ENCODE measurements at places on chromosomes 5 and 9. TPM values are rescaled to one million over a fixed set of nuclear protein-coding genes. Genes with fewer than 3 reads are reported as not detected.

DNA sequence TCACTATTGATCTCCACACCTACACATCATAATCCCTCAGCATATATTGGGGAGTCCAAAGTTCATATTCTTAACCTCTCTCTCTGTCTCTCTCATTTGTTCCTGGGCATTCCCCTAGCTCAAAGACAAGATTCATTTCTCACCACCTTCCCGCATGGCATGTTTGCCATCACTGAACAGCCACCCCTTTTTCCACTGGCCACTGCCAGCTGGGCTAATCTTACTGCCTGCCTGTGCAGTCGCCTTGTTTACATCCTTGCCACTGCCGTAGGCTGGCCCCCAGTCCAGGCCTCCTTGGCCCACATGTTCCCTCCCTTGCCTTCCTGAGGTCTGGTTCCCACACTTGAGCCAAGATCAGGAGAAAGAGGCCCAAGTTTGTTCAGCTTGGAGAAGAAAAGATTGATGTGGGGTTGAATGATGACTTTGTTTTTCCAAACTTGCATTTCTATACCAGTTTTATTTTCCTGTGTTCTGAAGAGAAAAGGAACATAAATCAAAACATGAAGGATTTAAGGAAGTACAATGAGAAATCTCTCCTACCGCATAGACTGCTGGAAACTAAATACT, 80.2 kb downstream of the PLAC8L1 start:
- DNase-seq: no peak

GRCh38 chr5:14818931-14819790, 52.4 kb downstream of the ANKH start:
- DNase-seq: no peak

SPDL1 gene
- polyA plus RNA-seq: 48.8 TPM

- no peak for DNase-seq
Observed at GRCh38 chr9:27353474-27354229, 56.7 kb upstream of the EQTN start.

- DNase-seq: no peak
Observed at GRCh38 chr9:27377811-27378456, 81.0 kb upstream of the EQTN start.

- no peak for DNase-seq
Observed at GRCh38 chr5:1659100-1659981, 135.6 kb upstream of the LPCAT1 start.

DNA sequence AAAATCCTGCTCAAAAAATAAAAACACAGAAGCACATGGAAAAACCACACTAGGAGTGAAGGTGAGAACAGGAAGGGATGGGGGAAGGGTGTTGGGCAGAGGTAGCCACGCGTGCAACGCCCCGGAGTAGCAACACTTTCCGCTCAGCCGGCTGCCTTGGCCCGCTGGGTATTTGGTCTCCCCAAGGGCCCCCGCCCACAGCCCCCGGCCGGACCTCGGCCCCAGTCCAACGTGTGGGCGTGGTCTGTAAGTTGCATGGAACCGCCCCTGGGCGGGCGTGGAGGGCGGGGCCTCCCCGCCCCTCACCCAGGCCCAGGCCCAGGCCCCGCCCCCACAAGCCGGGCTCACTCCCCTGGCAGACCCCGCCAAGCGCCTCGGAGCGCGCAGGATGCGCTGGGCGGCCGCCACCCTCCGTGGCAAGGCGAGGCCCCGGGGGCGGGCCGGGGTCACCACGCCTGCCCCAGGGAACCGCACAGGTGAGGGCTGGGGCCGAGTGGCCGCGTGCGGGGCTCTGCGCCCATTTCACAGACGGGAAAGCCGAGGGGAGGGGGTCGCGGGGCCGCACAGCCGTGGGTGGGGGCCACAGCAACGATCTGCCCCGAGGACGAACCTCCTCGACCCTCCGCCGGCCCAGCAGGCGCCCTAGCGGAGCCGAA, at the start of gene SUSD3:
TSS of gene SUSD3 (plus strand) at position 347 of the 656 bp plus-strand sequence. CDS start at position 389, 42 bp downstream.
- peak; percentile 84 for DNase-seq

DNA sequence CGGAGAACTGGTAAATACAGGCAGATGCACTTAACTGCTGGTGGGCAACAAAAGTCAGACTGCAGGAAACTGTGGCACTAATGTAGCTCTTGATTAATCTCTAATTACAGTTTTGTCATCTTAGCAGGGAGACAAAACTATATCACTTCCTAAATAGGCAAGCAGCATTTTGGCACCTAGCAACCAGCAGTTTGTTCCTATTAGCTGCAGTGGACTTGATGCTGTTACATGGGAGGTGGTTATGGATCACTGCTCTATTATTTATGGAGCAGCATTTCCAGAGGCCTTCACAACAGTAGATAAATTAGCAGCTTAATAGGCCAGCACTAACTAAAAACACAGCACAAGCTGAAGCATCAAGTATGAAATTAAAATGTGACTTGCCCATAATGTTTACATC, 518.3 kb upstream of the ITGA1 start:
- peak; percentile 41 for DNase-seq

DNA sequence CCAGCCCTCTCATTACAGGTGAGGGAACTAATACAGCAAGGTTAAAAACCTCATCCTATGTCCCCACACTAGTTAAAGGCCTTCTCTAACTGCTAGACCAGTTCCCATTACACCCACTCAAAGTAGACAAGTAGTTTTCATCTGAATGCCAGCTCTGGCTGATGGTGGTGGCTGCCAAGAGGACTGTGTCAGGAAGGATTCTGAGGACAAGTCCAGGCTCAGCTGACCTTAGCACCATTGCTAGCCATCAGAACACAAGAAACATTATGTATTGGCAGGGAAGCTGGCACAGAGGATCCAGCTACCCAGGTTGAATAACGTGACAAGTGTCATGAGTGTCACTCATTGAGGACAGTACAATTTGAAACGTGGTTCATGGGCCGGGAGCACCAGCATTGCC, 163.4 kb downstream of the HSD17B3 start:
- DNase-seq: no peak

DNA sequence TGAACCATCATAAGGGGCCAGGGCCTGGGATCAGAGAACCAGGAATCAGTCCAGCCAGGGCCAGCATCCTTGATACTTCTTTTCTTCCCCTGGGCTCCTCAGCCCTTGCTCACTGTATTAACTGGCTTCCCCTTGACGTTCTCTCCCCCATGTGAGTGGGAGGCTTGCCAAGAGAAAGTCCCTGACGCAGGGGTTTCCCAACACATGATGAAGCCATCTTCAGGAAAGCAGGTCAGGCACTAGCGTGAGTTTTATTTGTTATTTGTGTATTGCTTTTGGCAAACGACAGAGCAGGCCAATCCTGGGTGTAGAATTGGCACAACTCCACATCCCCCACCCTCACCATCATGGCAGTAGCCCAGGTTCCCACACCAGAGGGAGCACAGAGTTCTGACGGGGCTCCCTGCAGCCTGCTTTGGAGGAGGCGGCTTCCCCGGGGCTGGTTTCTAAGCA, 165.5 kb upstream of the NFIL3 start:
- DNase-seq: no peak

CDO1 gene
- polyA plus RNA-seq: 22.9 TPM

- no peak for DNase-seq
Observed at GRCh38 chr5:10631316-10631996, 67.6 kb downstream of the ANKRD33B start.

GRCh38 chr5:45162974-45163373, 354.2 kb downstream of the MRPS30 start:
- peak; percentile 2 for DNase-seq

- DNase-seq: peak; percentile 14
Observed at GRCh38 chr5:155616779-155617392, 603.3 kb downstream of the KIF4B start.

MAST4 gene
- 19.7 TPM for polyA plus RNA-seq

DNA sequence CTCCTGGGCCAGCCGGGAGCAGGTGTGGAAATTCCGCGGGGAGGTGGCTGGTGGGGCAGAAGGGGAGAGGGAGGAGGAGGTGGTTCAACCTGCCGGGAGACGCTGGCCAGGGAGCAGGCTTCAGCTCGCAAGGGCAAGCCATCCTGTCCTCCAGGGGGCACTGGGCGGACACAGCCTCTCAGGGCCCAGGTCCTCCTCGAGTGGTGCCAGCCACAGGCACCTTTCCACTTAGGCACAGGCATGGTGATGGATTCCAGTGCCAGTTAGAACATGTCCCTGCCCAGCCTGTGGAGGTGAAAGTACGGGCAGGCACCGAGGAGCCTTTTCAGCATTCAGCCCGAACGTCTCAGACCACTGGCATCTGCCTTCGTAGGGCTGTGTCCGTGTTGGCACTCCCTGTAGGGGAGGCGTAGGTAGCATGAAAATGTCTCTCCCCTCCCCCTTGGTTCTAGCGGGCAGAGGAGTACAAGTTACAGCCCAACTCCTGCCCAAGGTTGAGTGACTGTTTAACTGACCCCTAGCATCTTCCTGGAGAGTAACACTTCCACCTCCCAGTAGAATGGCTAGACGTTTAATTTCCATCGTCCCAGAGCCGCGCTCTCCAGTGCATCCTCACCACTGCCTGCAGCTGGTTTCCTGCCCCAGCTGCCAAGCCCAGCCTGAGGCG, 48.9 kb downstream of the DAB2IP start:
- no peak for DNase-seq

- DNase-seq: no peak
Observed at GRCh38 chr5:53456366-53456765, 24.1 kb upstream of the FST start.

GRCh38 chr5:161302559-161302958, 244.0 kb downstream of the GABRB2 start:
- peak; percentile 37 for DNase-seq

Data from left kidney (tissue), 8 donors.